RWPE1 (cell line): ENCODE measurements at places on chromosomes 5 and 9.

DNA sequence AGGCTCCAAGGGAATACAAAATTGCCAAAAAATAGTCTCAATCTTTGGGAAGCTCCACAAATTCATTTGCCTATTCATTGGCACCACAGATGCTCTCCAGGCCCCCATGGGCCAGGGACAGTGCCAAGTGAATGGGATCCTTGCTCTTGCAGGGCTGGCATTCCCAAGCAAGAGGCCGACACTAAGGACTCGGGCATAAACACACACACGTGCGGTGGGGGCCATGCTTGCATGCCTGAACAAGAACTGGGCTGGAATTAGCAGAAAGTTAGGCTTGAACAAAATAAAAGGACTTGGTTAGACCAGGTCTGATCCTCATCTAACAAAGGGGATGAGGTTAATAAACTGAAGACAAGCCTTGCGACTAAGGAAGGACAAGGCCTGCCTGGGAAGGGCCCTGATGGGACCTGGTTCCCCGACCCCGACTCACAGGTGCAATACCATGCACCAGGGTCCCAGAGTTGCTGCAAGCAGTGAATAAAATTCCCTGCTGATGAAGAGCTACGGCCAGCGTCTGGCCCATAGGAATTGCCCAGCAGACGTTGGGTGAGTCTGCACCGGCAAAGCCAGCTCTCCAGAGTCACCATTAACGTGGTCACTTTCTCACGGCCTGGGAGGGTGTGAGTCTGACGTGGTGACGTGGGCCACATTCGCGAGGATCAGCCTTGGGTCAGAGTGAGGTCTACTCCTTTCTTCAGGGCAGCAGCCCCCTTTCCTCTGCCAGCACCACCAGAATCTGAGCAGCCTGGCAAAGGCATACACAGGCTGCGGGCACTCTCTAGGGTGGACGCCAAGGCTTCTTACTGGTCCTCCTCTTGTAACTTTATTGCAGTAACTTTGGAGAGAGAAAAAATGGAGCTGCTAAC is 77.4 kb upstream of the FCN1 start:
- no peak for DNase-seq

- DNase-seq: no peak
Measured at GRCh38 chr9:94800424-94801117, 74.1 kb downstream of the AOPEP start.

GRCh38 chr9:110626101-110626829 is 42.3 kb upstream of the MUSK start:
- no peak for DNase-seq

GRCh38 chr9:87547671-87548081 is 50.0 kb downstream of the DAPK1 start:
- DNase-seq: peak; percentile 14

- DNase-seq: no peak
Measured at GRCh38 chr9:100350188-100350587, 2.6 kb downstream of the TEX10 start.

- DNase-seq: no peak
Measured at GRCh38 chr9:108166519-108166918, 677.0 kb upstream of the KLF4 start.

GRCh38 chr5:14415024-14415697 is 166.4 kb upstream of the OTULINL start:
- DNase-seq: no peak

DNA sequence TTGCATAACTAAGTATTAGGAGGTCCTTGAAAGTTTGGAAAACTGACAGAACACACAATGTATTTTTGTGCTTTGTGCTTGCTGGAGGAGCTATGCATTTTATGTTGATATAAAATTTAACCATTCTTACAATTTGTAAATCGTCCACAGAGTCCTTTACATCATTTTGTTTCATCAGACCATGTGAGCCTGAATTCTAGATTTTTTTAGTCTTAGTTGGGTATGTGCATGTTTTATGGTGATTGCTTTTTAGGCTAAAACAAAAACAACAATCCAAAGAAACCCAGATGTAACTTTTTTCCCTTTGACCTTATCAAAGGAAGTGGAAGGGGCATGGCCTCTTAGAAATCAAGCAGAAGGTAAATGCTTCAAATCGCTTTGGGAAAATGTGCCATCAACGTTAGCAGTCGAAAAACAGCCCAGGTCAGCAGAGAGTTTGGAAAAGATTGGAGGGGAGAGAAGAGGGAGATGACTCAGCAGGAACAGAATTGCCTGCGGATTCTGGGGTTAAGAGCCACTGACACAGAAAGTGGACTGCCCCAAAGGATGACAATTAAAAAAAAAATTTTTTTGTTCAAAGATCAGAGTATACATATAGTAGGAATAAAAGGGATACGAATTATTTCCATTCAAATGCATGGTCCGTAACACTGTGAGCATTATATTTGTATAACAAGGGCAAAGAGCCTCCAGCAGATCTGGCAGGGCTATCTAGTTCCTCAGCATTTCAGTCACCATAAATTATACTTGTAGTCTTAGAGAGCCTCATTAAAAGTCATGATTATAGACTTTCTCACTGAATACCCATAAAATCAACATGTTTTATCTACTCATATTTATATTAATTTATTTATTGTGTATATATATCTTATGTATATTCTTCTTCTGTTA is 253.5 kb upstream of the HAPLN1 start:
- DNase-seq: no peak

DNA sequence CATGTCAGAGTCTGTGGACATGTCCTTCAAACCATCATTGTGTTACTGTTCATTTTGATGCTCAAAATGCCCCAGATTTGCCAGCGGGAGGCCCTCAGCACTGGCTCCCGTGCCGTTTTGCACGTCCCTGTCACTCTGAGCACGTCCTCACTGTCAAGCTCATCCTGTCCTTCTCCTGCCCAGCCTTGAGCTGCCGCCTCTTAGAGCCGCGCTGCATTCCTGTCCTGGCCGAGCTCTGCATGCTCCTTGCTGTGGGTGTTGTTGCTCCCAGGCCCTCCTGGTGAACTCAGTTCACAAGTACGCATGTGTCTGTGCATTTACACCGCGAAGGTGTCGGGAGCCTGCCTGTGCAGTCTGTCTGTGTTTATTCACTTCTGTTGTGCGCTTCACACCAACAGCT is 62.2 kb downstream of the WNK2 start:
- no peak for DNase-seq

GRCh38 chr5:59368951-59369350 is 524.6 kb downstream of the PDE4D start:
- no peak for DNase-seq

GRCh38 chr5:120657104-120657503 is 193.0 kb downstream of the PRR16 start:
- DNase-seq: no peak

- DNase-seq: no peak
Measured at GRCh38 chr5:61926911-61927310, 379.1 kb upstream of the KIF2A start.

DNA sequence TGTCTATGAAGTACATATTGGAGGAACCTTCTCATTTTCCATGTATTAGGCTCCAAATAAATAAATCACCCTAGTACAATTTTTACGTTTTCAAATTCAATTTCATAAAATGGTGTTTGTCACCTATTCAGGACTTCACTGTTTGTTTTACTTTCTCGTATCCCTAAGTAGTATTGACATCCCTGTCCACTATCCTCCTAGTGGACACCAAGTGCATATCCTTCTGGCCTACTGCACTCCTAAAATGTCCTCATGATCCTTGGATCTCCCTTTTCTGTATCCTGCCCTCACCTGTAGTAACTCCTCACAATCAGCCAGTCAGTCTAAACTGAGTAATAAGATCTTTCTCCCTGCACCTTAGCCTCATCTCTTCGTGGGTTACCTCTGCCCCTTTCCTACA is 539.9 kb downstream of the DMRTA1 start:
- DNase-seq: no peak

GRCh38 chr5:109907731-109908130 is 218.0 kb downstream of the MAN2A1 start:
- peak; percentile 21 for DNase-seq

DNA sequence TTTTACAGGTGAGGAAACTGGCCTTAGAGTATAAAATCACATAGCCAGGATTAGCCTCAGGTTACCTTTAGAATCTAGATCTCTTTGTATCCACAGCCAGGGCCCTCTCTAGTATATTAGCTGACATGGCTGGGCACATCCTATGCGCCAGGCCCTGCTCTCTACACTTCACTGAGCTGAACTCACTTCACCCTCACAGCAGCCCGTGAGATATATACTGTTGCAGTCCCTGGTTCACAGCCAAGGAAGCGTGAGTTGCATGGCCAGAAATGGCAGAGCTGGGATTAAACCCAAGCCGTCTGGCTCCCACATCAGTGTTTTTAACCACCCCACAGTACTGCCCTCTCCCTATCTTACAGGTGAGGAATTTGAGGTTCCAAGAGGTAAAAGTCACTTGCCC is 58.4 kb downstream of the DAB2IP start:
- no peak for DNase-seq

DNA sequence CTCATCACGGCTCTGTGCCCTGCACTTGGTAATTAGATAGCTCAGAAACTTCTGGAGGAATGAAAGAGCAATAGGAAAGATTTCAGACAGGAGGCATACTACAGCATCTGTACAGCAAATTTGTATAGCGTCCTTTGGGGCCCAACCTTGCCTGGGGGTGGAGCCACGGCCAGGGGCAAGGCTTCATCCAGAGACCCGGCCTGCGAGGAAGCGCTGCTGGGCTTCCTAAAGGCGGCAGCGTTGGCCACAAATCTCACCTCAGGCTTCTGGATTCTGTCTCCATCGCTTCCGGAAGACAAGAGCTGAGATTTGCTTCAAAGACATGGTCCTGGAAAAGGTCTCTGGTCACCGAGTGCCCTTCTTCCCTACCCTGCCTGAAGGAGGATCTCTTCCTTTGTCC is 12.2 kb upstream of the SPATA31D1 start:
- no peak for DNase-seq

DNA sequence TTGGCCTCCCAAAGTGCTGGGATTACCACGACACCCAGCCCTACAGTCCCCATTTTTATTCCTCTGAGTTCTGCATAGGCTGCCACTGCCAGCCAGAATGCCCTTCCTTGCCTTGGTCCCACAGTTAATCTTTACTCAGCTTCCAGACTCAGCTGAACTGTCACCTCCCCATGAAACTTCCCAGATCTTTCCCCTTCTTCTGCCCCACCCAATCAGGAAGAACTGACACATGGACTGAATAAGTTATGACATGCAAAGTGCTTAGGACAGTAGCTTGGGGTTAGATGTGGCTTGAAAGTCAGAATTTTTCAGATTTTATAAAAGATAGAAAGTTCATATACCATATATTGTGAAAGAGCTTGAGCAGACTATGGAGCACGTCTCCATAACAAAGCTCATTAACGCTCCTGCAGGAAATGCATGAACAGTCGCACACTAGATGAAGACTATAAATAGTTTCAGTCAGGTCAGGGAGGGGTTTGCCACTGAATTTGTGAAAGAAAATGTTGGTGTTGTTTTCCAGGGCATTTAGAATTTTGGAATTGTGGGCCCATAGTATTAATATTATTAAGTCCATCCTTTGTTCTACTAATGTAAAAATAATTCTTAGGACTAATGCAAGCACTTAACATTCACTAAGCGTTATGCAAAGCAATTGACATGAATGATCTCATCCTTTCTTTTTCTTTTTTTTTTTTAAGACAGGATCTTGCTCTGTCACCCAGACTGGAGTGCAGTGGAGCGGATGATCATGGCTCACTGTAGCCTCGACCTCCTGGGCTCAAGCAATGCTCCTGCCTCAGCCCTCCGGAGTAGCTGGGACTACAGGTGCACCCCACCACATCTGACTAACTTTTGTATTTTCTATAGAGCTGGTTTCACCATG is 36.1 kb upstream of the DENND1A start:
- no peak for DNase-seq

- DNase-seq: no peak
Measured at GRCh38 chr5:68628082-68628814, 412.7 kb downstream of the PIK3R1 start.

DNA sequence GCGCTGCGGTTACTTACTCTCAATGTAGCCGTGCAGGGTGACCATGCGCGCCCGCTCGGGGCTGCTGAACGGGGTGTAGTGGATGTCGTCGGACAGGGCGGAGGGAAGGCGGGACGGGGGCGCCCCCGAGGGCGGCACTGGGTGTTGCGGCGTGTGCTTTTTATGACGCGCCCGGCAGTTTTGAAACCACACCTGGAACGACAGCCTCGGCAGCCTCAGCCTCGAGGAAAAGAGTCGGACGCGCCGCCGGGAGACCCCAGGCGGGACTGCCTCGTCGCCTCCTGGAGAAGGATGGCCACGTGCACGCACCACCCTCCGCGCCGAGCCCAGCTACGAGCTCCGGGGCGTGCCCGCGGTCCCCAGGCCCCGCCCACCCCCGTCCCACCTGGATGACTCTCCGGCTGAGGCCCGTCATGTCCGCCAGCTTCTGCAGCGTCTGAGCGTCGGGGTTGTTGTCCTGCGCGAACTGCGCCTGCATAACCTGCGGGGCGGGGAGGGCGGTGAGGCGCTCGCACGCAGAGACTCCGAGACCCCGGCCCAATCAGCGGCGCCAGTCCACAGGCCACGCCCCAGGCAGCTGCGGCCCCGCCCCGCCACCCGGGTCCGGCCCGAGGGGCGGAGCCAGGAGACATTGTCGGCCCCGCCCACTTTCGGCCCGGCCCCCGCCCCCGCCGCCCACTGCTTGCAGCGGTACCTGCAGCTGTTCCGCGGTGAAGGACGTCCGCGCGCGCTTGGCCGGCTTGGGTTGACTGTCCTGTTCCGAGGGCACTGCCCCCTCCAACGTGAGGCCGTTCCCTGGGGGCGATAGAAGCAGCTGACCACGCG is 15.0 kb downstream of the LHX6 start:
- DNase-seq: peak; percentile 99

DNA sequence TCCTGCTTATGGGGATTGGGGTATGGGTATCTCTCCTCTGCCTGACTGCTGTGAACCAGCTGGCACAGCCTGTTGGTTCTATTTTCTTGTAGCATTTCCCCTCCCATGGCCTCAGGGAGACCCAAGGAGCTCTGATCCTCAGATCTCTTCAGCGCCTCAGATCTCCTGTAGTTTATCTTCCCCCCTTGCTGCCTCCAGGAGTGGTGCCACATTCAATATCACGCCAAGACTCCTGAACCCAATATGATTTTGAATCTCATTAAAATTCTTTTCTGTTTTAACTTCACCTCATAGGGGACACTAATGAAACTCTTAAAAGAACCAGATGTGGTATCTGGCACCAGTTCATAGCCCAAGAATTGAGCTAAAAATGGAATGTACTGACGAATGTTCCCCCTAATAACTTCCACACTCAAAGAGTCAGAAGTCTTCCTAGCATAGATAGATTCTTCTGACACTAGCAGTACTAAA is 59.6 kb upstream of the LIFR start:
- no peak for DNase-seq

DNA sequence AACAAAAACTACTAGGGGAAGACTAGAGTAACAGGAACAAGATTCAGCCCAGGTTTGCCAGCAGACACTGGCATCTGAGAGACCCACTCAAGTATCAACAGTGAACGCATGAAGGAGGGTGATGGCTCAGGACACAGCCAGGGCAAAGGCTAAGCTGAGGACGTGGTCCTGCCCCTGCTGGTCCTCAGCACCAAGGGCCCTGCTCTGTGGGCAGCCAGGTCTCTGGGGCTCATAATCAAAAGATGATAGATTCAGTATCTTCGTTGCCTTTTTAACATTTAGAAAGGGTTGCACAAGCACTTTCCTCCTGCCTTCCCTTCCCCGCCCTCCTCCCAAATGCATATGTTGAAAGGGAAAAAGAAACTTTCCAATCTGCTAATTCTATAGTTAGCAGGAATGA is 31.5 kb downstream of the MACROH2A1 start:
- no peak for DNase-seq
